ENCODE measurements at places on chromosomes 4 and X.
A peak's percentile ranks its signal among the peaks of the same experiment; 100 is the strongest.

- peak; percentile 79 for DNase-seq
Measured at GRCh38 chrX:150693725-150694574, 754 bp downstream of the MTMR1 start.

- no peak for DNase-seq
Measured at GRCh38 chr4:147042046-147042445, 96.4 kb upstream of the TTC29 start.

GRCh38 chr4:87916626-87917025, 58.9 kb upstream of the SPP1 start:
- DNase-seq, result no peak

DNA sequence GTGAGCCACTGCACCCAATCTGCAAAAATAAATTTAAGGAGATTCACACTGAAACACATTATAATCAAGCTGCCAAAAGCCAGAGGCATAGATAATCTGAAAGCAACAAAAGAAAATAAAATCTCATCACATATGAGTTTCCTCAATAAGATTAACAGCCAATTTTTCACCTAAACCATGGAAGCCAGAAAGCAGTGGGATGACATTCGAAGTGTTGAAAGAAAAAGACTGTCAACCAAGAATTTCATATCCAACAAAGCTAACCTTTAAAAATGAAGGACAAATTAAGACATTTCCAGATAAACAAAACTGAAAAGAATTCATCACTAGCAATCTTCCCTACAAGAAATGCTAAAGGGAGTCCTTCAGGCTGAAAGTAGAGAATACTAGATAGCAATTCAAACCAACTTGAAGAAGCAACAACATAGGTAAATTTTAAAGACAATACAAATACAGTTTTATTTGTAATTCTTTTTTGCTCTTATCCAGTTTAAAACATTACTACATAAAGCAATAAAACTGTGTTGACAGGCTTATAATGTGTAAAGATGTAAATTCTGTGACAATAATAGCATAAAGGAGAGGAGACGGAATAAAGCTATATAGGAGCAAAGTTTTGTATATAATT, 23.1 kb upstream of the KLHL8 start:
- DNase-seq, result no peak

DNA sequence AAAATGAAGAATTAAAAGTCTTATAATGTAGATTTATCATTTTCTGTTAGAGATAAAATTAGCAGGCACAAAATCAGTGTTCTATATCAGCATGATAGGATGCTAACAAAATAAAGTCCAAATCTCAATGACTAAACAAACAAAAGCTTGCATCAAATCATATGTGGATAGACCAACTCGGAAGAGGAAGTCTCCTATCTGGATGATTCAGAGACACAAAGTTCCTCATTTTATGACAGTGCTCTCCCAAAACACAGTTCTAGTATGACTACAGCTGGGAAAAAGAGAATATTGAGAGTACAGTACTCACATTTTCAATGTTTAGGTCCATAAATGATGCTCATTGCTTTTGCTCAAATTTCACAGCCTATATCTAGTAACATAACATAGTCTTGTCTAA, 376.1 kb upstream of the CTSO start:
- DNase-seq, result no peak

GRCh38 chr4:152689615-152690501, 10.1 kb upstream of the TMEM154 start:
- no peak for DNase-seq

DNA sequence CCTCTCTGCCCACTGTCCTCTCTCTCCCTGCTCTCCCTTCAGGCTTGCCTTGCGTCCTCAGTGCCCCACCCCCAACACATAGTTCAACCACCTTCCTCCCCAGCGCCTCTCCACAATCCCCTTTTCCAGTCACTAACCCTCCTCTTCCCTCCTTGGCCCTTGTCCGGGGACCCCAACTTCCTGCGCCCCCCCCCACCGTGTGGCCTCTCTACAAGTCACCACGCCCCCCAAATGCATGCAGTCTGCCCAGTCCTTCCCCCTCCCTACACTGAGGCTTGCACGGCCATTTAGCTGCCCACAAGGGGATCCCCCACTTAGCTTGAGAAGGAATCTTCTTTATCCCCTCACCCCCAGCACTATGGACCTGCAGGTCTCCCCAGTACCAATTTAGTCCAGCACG, 569 bp downstream of the CXCR3 start:
- peak; percentile 37 for DNase-seq

GRCh38 chrX:119252716-119253115, 16.6 kb downstream of the PGRMC1 start:
- DNase-seq, result no peak

DNA sequence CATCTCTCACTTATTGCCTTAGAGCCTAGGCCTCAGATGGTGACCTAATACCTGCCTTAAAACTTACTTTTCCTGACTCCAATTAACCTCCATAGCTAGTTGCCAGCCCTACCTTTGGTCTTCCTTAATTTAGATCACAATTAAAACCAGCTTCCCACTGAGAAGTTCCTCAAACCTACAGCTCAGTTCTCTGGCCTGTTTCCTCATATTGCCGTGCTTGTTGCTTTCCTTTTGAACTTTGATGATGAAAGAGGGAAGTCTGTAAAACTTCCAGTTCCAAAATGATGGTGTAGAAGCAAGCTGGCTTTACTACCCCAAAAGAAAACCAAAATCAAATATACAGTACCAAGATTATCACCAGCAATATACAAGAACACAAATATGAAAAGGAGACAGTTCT, 28.9 kb upstream of the CAMK2D start:
- no peak for DNase-seq

DNA sequence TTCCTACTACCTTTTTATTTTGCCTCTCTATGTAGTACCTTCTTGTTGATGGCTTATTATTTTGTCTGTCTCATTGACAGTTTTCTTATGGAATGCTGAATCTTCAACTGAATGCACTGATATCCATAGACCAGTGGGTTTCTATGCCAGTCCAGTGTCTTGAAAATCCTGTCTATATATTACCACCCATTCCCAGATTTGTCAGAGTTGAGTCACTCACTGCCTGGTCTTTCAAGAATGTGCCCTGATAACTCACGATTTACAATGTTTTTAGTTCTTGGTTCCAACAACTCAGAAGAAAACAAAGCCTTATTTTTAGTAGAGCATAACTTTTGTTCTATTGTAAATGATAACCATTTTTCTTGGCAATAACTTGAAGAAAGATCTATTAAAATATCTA, 606.0 kb upstream of the PITX2 start:
- no peak for DNase-seq

DNA sequence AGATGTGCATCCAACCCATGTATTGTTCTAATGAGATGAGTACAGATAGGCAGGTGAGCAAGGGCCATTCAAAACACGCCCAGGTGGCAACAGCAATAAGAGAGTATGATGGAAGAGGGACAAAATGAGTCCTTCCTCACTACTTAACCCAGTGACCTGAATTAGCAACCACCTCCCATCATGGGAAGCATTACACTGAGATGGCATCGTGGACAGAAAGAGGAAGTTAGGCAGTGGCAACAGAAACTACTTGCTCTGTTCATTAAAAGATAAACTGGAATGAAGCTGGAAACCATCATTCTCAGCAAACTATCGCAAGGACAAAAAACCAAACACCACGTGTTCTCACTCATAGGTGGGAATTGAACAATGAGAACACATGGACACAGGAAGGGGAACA, 17.2 kb downstream of the RXFP1 start:
- DNase-seq, result no peak

DNA sequence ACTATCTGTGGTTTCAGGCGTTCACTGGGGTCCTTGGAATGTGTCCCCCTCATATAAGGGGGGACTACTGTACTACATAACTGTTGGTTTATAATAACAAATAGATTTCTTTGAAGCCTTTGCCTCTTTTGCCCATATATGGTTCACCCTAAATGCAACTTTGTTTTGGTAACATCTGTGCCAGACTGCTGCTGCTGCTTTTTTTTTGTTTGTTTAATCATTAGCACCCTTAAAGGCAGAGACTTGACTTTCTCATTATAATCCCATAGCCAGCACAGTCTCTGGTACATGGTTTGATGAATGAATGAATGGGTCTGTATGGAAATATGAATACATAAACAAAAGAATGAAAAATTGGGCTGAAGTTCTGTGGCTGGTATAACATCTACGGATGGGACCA, 80.2 kb upstream of the LHFPL1 start:
- no peak for DNase-seq

DNA sequence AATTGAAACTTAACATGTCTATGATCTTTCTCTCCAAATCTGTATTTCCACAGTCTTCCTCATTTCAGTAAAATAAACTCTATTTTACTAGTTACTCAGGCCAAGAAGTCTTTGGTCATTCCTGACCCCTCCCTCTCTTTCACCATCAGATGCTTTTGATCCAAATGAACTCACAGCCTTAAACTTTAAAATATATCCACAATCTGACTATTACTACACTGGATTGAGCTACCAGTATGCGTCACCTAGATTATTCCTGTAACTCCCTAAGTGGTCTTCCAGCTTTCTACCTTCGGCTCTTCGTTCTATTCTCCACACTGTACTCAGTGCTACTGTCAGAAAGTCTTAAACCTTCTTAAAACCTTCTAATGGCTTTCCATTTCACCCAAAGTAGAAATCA, 195.1 kb downstream of the FBXW7 start:
- no peak for DNase-seq

- no peak for DNase-seq
Measured at GRCh38 chr4:102321260-102321995, 23.9 kb downstream of the SLC39A8 start.

DNA sequence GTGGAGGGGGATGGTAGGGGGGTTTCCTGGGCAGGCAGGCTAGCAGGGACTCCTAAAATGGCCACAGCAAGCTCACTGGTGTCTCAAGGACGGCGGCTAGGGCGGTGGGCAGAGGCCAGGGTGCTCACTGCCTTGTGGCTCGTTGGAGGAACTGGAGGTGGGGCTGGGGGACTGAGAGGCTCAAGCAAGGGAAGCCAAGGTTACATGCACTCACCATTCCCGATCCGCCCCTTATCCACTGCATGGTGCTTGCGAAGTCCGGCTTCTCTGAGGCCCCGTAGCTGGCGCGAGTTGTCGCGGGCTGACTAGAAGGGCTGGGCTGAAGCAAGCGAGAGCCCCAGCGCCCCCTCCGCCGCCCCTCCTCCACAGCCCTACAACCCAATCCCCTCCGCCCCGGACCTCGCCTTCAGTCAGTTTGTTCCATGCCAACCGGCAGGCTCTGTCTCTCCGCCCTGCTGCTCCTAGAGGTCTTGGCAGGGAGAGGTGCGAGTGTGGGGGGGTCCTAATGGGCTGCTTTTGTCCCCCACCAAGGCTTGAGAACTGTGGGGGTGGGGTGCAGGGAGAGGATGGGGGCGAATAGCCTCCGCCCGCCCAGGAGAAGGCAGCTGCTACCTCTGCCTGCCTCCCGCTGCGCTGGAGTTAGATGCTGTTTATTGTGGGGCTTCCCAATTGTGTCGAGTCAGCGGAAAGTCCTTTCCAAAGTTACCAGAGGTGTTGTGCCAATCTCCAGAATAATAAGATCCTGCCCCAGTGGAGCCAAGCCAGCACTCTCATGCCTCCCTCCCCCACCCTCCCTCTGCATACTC, at the start of gene ARHGEF9:
ARHGEF9 (minus strand) TSS at position 313 of the 806 bp plus-strand sequence; CDS start at position 244, 69 bp downstream.
- no peak for DNase-seq

- DNase-seq, result no peak
Measured at GRCh38 chr4:161457906-161458305, 705.9 kb downstream of the FSTL5 start.

GRCh38 chrX:53075011-53075410, 7.2 kb upstream of the TSPYL2 start:
- no peak for DNase-seq

GRCh38 chrX:118212817-118213183, 96.2 kb upstream of the KLHL13 start:
- no peak for DNase-seq

DNA sequence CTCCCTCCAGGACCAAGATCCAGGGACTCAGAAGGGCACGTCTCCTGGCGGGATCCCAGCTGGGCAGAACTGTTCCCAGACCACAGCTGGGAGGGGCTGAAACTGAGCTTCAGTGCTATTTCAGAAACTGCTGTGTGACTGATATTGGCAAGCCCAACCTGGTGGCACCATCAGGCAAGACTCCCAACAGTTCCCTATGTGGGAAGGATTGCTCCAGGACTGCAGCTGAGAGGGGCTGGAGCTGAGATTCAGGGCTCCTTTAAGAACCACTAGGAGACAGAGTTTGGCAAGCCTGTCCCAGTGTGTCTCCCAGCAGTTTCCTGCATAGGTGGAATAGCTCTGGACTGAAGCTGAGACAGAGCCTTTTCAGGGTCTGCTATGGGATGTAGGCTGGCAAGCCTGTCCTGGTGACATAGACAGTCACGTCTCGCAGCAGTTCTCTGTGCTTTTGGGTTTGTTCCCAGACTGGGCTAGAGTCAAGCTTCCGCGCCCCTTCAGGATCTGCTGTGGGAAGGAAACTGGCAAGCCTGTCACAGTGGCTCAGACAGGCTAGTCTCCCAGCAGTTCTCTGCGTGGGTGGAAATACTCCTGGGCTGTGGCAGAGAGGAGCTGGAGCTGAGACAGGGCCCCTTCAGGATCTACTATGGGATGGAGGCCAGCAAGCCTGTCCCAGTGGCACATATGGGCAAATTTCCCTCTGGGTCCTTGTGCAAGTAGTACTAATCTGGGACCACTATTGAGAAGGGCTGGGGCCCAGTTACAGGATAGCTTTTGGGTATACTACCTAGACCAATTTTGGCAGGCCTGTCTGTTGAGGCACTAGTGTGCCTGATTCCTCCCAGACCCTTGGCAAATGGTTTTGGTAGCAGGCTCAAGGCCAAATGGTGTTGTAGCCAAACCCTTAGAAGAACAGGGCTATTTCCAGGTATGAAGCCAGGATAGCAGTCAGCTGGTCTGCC, 20.2 kb upstream of the MED14 start:
- no peak for DNase-seq

DNA sequence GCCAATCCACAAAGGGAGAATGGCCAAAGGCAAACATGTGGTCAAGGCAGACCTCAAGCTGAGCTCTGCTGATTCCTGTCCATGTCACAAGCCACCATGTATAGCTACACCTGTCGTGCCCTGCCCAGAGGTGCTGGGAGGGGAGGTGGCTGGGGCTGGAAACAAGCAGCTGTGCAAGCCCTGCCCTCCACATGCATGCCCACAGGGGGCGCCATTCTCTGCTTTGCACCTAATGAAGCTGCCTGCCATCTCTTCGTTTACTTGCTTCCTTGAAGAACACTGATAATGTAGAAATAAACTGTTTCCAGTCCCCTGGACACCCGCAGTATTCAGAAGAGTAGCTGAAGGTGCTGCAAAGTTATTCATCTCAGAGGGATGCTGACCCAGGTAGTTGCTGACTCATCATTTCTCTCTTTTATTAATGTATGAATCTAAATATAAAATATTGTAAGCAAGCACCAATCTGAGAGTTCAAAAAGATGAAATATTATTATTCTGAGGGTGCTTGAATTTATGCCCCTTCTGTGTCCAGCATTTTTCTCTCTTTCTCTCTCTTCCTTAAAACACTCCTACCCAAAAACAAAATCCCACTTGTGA, 278.6 kb downstream of the ADGRA3 start:
- DNase-seq, result peak; percentile 69

GRCh38 chrX:17214962-17215361, 160.0 kb upstream of the NHS start:
- no peak for DNase-seq

DNA sequence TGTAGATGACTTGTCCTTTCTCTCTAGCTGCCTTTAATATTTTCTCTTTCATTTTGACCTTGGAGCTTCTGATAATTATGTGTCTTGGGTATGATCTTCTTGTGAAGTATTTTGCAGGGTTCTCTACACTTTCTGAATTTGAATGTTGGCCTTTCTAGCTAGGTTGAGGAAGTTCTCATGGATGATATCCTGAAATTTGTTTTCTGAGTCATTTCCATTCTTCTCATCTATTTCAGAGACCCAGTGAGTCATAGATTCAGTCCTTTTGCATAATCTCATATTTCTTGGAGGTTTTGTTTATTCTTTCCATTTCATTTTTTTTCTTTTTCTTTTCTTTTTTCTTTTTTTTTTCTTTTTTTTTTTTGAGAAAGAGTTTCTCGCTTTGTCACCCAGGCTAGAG, 585.7 kb upstream of the PABPC4L start:
- no peak for DNase-seq

All from stimulated activated CD8-positive, alpha-beta memory T cell treated with anti-CD3 and anti-CD28 coated beads, Interleukin-4, amount 100 ng/mL, for 48 hours (primary cell).